ENCODE measurements at places on chromosomes 1 and 21. TPM values are rescaled to one million over a fixed set of nuclear protein-coding genes. Genes with fewer than 3 reads are reported as not detected.

Gene THRAP3
- 105 TPM for total RNA-seq

Gene CA6
- total RNA-seq = not detected

Gene RIMKLA
- total RNA-seq = 0.29 TPM

Gene SERPINC1
- total RNA-seq = 0.25 TPM

Gene CYP4A11
- not detected for total RNA-seq

Gene OPRD1
- 0.21 TPM for total RNA-seq

Gene OR6N1
- not detected for total RNA-seq

GRCh38 chr21:42195378-42196031, 23.4 kb upstream of the ABCG1 start:
- DNase-seq = no peak

- no peak for DNase-seq
Measured at GRCh38 chr1:57206038-57206437, 217.8 kb downstream of the DAB1 start.

GRCh38 chr1:238466459-238466858, 575.7 kb upstream of the ZP4 start:
- no peak for DNase-seq

DNA sequence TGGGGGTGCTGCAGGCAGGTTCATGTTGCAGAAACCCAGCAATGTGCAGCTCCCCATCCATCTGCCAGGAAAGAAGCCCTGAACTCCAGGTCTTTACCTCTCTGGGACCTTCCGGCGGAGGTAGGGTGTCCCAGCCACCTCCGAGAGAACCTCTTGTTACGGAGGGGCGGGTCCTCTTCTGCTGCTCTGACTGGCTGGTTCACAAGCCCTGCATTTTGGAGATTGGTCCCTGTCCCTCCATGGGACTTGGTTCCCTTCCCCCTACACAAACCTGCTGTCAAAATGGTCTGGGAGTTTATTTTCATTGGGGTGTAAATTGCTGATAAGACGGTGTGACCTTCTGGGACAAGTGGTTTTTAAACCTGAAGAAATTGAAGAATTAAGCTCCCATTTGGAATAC, 8.0 kb upstream of the CELSR2 start:
- DNase-seq = no peak

DNA sequence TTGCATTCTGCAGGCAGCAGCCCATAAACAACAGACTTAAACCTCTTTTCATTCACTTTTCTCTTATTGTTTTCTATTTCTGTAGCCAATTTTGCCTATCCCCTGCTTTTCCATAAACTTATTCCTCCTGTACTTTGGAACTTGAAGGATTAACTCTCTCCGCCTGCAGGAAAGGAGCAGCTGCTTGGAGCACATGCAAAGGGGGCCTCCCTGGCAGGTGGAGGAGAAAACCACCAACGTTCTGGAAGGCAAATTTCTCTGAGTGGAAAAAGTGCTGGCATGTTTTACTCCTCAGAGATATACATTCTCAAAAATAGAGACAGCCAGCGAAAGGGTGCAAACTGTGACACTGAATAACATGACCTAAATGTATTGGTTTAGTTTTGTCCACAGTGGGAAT, 33.6 kb downstream of the RGS21 start:
- no peak for DNase-seq

- no peak for DNase-seq
Measured at GRCh38 chr1:234841710-234842231, 231.8 kb upstream of the IRF2BP2 start.

DNA sequence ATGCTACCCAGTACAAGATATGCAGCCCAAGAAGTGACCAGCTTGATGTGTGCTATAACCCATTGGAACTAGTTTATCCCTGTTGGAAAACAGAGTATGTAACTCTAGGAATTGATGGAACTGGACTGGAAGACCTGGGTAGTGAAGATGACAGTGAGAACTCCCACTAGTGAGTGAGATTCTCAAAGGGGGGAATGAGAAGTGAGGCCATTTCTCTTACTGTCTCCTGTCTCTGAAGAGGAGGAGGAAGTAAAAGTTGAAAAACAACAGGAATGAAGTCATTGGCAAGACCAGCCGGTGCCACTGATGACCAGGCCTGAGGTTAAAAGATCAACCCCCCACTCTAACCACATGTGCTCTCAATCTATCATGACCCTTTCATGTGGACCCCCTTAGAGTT, 20.9 kb downstream of the PLA2G2F start:
- no peak for DNase-seq

GRCh38 chr1:32234792-32235191, 12.2 kb upstream of the FAM167B start:
- DNase-seq = no peak

DNA sequence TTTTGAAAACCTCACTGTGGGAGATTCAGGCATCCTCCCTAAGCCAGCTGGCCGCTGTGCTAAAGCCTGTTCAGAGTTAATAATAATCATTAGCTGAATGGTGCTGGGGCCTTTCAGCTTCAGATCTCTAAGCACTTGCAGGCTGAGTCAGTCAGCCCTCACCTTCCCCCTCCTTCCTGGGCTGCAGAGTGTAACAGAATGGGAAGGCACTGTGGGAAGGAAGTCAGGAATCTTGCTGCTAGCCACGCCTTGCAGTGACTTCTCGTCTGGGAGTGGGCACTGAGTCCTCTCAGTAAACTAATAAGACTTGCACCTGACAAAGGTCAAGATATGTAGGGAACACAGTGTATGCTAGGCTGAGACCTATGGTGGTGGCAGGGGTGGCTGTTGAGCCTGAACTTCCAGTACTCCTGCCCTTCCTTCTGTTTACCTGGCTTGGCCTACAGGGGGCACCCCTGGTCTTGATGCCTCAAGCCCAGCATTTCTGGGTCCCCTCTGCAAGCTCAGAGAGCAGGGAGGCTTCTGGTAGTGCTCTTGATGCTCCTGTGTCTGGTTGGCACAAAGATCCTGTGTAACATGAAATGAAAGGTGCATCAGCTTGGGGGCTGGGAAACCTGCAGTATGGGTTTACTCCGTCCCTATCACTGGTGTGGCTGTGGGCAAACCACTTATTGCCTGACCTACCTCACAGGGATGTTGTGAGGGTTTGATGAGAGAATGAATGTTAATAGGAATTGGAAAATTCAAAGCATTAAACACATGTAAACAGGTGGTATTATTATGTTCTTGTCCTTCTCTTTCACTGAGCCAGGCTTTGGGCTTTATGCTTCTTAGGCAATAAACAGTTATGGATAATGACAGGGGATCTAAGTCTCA, 6.0 kb downstream of the CYB561D1 start:
- DNase-seq = peak; percentile 74

- no peak for DNase-seq
Measured at GRCh38 chr1:227429447-227430359, 111.4 kb upstream of the CDC42BPA start.

DNA sequence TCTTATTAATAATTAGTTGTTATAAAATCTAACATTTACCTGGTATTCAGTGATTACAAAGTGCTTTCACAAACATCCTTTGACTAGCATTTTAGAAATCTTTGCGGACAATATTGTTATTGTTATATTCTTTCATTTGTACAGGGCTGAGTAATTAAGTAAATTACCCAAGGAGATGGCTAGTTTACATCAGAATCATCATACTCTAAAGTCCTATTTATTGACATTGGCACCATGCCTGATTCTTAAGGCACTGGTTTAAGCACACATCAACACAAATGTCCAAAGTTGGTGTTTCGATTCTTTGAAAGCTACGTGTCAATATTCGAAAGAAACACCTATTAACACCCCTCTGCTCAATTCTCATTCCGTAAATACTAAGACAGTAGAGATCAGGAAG, 424.6 kb upstream of the CHRM3 start:
- no peak for DNase-seq

GRCh38 chr1:191453487-191453886, 704.8 kb upstream of the RGS18 start:
- DNase-seq = no peak

DNA sequence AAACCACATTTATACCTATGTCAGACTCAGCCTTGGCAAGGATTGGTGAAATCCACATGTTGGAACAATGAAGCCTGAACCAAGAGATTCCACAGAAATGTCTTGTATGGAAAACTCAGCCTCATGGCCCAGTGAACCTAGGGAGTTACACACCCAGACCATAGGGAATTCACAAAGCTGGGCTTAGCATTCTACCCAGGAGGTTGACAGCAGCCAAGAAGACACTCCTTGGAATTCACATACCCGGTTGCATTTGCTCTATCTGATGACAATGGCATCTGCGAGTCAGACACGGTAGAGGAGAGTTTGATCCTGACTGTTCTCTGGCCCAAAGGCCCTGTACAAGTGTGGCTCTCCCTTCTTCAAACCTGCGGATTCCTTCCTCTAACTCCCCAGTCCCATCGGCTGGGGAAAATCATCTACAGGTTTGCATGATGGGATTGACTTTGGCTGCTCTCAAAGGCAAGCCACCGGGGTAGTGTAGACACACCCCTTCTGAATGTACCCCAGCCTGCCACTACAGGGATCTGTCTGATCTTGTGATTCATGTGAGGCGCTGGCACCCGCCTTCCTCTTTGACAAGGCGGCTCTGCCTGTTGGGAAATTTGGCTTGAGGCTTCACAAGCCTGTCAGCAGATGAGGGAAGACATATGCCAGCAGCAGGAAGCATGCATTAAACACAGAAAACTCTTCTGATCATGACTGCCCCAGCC, 297.3 kb upstream of the KAZN start:
- no peak for DNase-seq

- DNase-seq = no peak
Measured at GRCh38 chr1:30101487-30102227, 621.7 kb downstream of the MATN1 start.

GRCh38 chr1:1020000-1020404, at the start of gene AGRN:
AGRN (plus strand) TSS chr1:1020120; CDS start chr1:1020173, 53 bp downstream.
- no peak for DNase-seq

DNA sequence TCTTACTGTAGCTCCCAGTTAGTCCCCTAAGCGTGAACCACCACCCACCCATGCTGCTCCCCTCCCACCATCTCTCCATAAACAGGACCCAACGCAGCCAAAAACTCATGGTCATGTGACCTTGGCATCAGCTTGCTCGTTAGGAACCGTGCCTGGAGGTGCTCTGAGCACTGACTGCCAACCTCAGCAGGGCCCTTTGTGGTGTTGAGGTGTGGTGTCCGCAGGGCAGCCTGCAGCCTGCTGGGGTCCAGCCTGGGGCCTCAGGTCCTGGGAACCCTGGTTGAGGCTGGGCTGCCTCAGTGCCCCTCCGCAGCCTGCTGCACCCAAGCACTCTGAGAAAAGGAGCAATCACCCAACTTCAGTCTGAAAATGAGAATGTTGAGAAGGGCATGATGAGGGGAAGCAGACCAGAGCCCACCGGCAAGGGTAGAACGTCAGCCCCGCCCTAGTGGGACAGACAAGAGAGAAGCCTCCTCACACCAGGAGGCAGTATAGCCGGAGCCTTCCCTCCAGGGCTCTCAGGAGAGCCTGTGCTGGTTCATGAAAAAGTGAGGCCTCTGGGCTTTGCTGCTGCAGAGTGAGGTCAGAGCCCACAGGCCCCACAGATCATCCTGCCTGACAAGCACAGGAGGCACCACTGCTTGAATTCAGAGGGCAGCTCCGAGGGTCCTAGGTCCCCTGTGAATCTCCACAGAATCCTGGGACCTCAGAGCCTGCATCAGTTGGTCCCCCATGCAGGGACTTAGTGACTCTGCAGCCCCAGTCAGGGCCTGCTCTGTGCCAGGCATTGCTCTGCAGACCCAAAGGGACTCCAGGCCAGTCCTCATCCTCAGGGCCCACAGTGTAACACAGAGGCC, 4.9 kb upstream of the COL6A2 start:
- DNase-seq = no peak

DNA sequence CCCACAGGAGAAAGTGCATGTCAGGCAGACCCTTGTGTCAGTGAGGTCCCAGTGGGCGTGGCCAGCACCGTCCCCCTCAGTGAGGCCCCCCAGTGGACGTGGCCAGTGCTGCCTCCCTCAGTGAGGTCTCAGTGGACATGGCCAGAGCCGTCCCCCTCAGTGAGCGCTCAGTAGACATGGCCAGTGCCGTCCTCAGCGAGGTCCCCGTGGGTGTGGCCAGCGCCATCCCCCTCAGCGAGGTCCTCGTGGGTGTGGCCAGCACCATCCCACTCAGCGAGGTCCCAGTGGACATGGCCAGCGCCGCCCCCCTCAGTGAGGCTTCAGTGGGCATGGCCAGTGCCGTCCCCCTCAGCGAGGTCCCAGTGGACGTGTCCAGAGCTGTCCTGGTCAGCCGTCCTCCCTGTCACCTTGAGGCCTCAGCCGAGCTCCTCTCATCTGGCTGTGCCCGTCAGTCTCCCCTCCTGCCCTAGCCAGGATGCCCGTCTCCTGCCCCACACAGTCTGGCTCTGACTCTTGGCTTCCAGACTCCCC, 35.5 kb downstream of the PDE9A start:
- no peak for DNase-seq

- DNase-seq = no peak
Measured at GRCh38 chr1:199472018-199472417, 555.5 kb upstream of the NR5A2 start.

DNA sequence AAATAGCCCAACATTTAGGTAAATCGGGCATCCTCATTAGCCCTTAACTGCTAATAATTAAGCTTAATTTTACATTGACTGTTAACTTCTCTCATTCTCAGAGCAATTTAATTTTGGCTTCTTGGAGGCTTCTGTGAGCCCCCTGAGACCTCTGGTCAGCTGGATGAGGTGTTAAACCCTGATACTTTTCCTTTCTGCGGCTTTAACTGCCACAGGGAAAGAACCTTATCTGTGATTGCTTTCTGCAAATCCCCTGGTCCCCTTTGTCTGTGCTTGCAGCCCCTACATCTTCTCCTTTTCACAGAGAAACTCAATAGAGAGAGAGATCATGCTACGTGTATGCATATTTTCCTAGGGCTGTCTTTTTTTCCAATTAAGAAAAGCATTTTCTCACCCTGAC, 184.5 kb upstream of the CSF3R start:
- no peak for DNase-seq

DNA sequence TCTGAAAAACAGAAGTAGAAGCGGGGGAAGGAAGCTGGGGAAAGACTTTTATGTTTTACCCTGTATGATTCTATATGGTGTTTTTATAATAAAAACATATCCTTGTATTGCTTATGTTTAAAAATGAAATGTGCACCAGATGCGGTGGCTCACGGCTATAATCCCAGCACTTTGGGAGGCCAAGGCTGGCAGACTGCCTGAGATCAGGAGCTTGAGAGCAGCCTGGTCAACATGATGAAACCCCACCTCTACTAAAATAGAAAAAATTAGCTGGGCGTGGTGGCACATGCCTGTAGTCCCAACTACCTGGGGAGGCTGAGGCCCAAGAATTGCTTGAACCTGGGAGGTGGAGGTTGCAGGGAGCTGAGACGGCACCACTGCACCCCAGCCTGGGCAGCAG, 155.4 kb downstream of the SMYD3 start:
- no peak for DNase-seq

DNA sequence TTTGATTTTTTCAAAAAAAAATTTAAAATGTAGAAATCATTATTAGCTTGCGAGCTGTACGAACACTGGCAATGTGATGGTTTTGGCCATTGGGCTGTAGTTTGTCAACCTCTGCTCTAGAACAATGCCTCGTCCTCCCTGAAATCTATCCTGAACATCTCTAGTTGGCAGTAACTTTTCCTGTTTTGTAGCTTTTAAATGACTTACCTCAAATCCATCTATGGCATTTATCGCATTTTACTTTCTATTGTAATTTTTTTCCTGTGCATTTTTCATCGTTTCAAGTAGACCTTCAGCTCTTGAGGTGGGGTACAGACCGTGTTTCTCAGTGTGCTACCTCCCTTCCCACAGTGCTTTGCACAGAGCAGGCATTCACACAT, 30.4 kb upstream of the A3GALT2 start:
- DNase-seq = no peak

Measured in kidney epithelial cell (primary cell).